HFF-Myc (cell line): ENCODE measurements at places on chromosomes 13 and 19.

DNA sequence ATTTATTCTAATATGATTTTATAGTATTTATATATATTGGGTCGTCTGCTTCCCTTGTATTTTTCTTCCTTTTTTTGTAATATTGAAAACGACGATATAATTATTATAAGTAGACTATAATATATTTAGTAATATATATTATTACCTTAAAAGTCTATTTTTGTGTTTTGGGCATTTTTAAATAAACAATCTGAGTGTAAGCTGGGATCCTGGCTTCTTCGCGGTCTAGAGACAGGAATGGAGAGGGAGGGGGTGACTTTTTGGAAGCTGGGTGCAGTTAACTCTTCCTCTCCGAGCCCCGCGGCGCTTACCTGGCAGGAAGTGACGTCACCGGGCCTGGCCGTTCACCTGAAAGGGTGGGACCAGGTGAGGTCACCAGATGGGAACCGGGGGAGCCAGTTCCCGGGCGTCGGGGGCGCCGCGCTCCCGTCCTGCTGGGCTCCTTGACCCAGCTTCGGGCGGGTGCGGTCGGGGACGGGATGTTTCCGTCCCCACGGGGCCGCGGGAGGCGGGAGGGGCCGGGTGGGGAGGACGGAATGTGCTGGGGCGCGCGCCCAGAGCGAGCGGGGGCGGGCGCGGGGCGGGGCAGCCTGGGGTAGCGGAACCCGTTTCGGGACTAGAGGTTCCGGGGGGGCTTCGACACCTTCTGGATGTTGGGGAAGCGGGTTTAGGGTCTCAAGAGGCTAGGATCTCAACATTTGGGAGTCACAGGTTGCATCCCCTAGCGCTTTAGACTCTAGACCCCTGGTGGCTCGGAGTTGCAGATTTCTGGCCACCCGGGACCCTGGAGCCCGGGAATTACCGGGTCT, 2.8 kb downstream of the ZFP36 start:
- DNase-seq, result no peak

DNA sequence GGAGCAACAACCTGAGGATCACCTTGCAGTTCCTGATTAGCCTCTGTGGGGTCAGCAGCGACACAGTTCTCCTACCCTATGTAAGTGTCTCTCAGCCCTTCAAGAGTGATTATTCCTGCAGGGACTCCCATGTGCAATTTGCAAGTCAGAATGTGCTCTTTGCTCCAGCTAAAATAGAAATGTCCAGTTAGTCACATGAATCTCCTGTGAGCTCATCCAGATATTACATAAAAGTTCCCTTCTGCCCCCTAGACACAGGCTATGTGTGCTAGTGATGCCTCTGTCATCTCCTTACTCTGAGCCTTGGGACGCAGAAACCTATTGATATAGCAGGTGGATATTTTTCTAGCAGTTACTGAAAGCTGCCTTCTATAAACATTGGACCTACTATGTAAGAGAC, 105.5 kb downstream of the ZAR1L start:
- no peak for DNase-seq

DNA sequence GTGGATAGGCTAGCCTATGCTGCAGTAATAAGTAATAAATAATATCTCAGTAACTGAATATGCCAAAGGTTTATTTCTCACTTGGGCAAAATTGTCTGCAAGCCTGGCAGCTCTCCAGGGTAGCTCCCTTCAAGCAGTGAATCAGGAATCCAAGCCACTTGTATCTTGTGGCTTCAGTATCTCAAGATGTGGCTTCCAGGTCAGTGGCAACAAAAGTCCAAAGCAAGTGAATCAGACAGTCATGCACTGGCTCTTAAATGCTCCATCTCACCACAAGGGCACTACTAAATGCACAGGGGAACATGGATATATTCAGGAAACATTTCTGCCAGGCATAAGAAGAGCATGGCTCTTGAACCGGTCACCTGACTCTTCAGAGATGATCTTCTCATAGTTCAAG, 126.3 kb downstream of the KCTD12 start:
- no peak for DNase-seq

DNA sequence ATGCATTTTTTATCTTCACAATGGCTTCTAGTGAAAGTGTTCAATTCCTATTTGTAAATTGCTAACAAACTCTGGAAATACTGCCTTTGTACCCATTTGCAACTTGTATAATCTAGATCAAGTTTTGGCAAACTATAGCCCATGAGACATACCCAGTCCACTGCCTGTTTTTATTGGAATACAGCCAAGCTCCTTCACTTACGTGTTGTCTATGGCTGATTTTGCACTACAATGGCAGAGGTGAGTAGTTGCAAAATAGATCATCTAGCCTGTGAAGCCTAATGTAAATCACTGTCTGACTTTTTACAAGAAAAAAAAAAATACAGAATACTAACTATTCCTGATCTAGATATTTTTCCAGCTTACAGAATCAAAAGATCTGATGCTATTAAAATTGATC, 37.1 kb downstream of the DZIP1 start:
- DNase-seq, result no peak

DNA sequence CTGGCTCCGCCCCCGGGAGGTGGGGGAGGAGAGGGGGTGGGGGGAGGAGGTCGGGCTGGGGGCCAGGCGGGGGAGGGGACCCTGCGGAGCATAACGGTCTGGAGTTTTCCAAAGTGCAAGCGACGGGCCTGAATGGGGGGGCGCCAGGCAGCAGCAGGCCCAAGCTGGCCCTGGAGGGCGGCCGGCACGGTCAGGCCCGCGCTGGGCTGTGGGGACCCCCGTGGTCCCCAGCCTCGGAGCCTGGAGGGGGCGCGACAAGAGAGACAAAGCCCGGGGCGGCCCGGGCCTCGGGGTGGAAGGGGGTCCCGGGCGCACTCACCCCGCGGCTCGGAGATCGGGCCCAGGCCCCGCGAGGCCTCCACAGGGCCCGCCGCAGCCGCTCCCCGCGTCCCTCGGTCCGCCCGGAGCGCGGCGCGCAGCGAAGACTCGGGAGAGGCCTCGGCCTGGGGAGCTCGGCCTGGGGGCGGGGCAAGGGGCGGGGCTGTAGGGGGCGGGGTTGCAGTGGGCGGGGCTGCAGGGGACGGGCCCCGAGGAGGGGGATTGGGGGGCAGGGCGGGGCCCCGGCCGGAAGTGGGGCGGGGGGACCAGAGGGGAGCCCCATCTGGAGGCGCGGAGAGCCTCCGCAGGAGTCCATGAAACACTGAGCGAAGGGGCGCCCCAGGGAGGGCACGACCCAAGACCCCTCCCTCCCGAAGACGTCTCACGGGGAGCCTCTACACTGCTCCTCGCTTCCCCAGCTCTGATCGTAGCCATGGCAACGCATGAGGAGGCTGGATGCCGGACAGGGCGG, 47.6 kb downstream of the PTPRS start:
- peak; percentile 63 for DNase-seq

DNA sequence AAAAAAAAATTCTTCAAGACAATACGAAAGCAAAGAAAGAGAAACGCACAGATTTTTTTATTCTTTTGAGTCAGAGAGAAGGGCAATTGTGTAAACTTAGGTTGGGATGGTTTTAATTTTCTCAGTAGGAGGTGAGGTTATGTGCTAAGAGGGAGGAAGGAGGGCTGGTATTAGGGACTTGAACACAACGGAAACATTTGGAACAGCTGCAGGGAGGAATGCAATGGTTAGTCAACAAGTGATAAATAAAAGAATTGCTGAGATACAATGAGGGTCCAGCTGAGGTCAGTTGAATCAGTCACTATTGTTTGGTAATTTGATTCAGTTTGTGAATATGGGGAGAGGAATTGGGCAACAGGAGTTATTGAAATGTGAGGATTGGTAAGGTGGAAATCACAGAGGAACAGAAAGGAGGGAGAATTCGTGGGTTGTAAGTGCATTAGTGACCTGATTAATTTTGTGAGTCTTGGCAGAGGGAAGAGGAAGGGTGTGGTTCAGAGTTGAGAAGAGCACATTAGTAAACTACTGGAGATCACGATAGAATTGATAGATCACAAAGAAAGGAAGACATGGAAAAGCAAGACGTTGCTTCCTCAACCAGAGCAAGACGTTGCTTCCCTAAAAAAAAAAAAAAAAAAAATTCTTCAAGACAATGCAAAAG, 499.5 kb upstream of the SPRY2 start:
- DNase-seq, result no peak

GRCh38 chr19:51565583-51565982, 5.5 kb upstream of the ZNF175 start:
- DNase-seq, result no peak

DNA sequence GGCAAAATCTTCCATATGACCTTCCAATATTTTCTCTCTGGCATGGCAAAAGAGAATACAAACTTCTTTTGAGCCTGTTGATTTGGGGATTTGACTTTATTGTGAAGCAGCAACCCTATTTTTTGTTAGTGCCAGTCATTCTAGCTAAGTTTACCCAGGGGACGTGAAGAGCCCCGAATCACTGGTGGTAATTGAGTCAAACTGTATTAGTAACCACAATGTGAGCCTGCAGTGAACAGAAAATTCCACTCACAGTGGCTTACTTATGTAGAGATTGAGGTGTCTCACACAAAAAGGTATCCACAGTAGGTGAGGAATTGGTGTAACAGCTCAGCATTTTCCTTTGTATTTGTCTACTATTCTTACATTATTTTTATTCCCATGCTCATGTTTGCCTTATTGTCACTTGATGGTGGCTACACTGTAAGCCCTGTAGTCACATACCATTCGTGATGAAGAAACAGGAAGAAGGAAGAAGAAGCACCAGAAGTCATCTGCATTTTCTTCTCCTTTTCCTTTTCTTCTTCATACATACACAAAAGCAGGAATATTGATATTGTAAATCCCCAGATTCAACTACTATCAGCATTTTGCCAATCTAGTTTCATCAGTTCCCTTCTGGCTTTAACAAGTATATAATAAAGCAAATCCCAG, 33.3 kb upstream of the MYCBP2 start:
- no peak for DNase-seq

GRCh38 chr13:37747071-37747612, 122.4 kb downstream of the TRPC4 start:
- DNase-seq, result peak; percentile 63

DNA sequence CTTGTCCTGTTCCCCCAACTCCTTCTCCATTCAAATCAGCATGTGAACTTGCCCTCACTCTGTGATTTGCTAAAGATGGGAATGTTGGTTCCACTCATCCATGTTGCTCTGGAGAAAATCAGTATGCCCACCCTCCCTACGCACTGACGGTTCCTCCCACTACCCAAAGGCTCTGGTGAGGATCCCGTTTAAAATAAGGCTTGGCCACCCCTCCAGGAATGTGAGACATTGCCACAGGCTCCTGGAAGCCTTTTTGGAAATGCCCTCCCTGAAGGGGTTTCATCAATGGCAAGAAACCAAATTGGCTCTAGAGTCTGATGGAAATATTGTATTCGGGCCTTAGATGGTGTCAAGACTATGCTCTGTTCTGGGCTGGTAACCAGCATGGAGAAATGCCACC, 187.3 kb downstream of the USP12 start:
- DNase-seq, result no peak

GRCh38 chr13:27853861-27854260, 61.6 kb downstream of the GSX1 start:
- no peak for DNase-seq

DNA sequence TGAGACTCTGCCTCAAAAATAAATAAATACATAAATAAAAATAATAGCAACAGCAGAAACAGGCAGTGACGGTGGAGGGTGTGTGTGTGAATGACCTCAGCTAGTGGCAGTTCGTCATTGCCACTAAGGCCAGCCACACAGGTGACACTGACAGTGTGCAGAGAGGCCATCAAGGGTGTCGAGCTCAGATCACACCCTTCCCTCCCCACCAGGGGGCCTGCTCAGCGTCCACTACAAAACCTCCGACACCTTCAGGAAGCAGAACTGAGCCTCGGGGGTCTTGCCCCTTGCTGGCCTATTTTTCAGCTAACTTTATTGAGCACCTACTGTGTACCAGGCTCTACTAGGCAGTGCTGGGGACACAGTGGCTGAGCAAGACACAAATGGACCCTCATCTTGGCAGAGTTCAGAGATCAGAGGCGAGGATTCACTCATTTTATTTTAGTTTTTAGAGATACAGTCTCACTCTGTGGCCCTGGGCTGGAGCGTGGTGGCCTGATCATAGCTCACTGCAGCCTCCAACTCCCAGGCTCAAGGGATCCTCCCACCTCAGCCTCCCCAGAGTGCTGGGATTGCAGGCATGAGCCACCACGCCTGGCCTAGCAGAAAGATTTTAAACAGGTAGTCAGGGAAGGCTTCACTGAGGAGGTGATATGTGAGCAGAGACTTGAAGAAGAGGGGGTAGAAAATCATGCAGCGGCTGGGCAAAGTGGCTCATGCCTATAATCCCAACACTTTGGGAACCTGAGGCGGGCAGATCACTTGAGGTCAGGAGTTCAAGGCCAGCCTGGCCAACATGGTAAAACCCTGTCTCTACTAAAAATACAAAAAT, 30.3 kb upstream of the SEMA6B start:
- DNase-seq, result no peak

DNA sequence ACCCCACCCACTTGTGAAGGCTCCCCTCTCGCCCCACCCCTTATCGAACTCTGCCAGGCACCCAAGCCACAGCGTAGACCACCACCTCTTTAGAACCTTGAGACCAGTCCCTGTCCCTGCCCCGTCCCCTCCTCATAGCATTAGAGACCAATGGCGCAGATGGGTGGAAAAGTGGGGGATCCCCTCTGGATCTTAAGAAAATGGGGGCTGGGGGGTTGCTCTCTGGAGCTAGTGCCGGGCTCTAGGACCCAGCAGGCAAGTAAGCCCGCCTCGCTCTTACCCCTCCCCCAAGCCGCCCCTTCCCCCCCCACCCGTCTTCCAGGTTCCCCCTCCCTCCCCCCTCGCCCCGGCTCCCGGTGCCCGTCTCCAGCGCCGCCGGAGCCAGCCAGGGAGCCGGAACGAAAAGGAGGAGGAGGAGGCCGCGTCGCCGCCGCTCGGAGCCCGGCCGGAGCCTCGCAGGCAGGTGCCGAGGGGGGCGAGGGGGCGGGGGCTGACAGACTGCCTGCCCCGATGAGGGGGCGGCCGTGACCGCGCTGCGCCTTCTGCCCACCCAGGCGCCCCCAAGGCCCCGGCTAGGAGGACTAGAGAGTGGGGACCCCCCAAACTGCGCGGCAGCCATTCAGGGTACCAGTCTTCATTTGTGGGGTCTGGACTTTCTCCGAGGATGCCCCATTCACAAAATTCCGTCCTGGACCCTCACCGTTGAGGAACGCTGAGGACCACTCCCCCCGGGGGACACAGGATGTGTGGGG, at the start of gene SPRED3:
Gene SPRED3, plus strand, starts transcription at position 349 of the 752 bp plus-strand sequence. CDS start 1,606 bp downstream, outside the sequence.
- DNase-seq, result no peak

GRCh38 chr19:18160493-18160970, 7.6 kb downstream of the PIK3R2 start:
- DNase-seq, result no peak

DNA sequence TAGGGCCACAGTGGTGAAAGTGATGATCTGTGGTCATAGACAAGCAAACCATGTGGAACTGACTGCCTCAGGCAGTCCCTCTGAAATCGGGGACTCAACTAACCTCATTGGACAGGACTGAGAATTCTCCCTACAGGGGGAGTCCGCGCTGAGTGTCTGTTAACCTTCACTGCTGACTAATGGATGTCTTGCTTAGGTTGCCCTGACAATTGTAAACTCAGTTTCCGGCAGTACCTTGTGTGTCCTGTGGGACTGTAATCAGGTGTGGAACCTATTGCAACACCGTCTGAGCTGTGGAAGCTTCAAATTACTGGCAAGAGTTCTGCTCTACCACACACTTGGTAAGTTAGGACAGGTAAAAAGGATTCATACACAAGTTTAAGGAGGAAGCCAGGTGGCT, 21.8 kb downstream of the ZNF77 start:
- no peak for DNase-seq
